ENCODE measurements at places on chromosomes 4 and X. TPM values are rescaled to one million over a fixed set of nuclear protein-coding genes. Genes with fewer than 3 reads are reported as not detected.

DNA sequence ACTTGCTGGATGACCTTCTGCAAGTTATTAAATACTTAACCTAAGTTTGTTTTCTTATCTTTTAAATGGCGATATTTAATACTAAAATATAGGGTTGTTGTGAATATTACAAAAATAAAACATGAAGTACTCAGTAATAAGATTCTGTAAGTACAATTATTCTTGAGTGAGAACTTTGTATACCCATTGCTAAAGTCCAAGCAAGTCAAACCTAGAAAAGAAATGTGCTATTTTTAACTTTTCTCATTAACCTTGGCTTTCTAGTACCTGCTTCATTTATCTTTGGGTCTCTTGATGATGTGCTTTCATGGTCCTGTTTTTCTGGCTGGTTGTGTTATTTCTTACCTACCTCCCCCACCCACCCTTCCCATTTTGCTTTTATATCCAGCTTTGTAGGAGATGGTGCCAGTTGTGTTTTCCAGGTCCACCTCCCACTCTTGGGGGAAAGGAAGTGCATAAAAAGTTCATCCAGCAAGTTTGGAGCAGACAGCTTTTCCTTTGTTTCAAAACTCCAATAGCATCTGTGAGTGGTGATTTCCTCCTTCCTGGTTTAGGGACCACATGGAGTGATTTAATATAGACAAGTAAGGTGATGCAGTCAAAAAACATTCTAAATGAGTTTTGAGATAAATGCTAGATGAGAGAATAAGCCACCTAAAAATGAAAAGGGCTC is 7.5 kb upstream of the CXCL8 start:
- H3K4me3 ChIP-seq = no peak overlapping the region
- H3K4me1 ChIP-seq = peaks cover 59% of the 10 kb centered on the region
- DNase-seq = no peak
- H3K27me3 ChIP-seq = no peaks in the 10 kb centered on the region

GRCh38 chrX:7261672-7262332 is 113.8 kb upstream of the PUDP start:
- no peak for DNase-seq
- H3K27ac ChIP-seq = no peak overlapping the region
- no peak overlapping the region for H3K4me3 ChIP-seq
- H3K4me1 ChIP-seq = peaks cover 20% of the 10 kb centered on the region
- no peaks in the 10 kb centered on the region for H3K27me3 ChIP-seq

- no peaks in the 10 kb centered on the region for H3K36me3 ChIP-seq
- no peak for DNase-seq
- no peak overlapping the region for H3K4me3 ChIP-seq
- peaks cover 5% of the 10 kb centered on the region for H3K27me3 ChIP-seq
Measured at GRCh38 chr4:138672393-138672976, 343.1 kb upstream of the NOCT start.

The SEC24D gene
- total RNA-seq = 171 TPM

DNA sequence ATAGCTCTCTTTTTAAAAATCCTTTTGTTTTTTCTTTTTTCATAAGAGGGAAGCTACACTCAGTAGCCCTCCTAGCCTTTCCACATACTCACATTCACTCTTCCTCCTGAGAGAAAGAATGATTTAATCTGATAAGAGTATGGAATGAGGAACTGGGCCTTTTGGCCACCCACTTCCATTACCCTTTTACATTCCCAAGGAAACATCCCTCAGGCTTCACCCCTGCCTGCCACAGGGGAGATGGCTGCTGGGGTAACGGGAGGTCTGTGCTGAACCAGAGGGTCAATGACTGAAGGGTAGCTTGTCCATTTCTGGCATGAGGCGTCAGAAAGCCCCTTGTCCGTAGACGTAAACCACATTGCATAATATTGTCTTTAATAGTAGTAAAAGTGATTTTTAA is 67.2 kb upstream of the CCSER1 start:
- DNase-seq = no peak
- no peak overlapping the region for H3K4me3 ChIP-seq
- no peaks in the 10 kb centered on the region for H3K27me3 ChIP-seq
- no peaks in the 10 kb centered on the region for H3K4me1 ChIP-seq
- no peaks in the 10 kb centered on the region for H3K36me3 ChIP-seq

The LONRF3 gene
- not detected for total RNA-seq

- peaks cover 3% of the 10 kb centered on the region for H3K27me3 ChIP-seq
- H3K27ac ChIP-seq = no peak overlapping the region
- no peak for DNase-seq
- peaks cover 8% of the 10 kb centered on the region for H3K36me3 ChIP-seq
- no peak overlapping the region for H3K4me3 ChIP-seq
Measured at GRCh38 chr4:139709660-139710059, 44.0 kb downstream of the MGST2 start.

The GYPE gene
- total RNA-seq = 0.94 TPM

- H3K36me3 ChIP-seq = peaks cover 28% of the 10 kb centered on the region
- no peak overlapping the region for H3K27ac ChIP-seq
- H3K27me3 ChIP-seq = peaks cover 2% of the 10 kb centered on the region
- no peak overlapping the region for H3K4me3 ChIP-seq
- DNase-seq = no peak
Measured at GRCh38 chr4:150098214-150098613, 20.0 kb downstream of the DCLK2 start.

The CT55 gene
- total RNA-seq = not detected

The FGF13 gene
- not detected for total RNA-seq
